Activated naive CD4-positive, alpha-beta T cell treated with anti-CD3 and anti-CD28 coated beads, Interleukin-2, amount 10 ng/mL, durations not matched to agents 5 hours and 36 hours (primary cell): ENCODE measurements at places on chromosomes 5 and 9. TPM values are rescaled to one million over a fixed set of nuclear protein-coding genes. Genes with fewer than 3 reads are reported as not detected.

UGT3A2 gene
- total RNA-seq: not detected

PGGT1B gene
- total RNA-seq: 39.0 TPM

GADD45G gene
- total RNA-seq: 3.0 TPM

IFNB1 gene
- not detected for total RNA-seq

IFNA13 gene
- not detected for total RNA-seq

IPPK gene
- 9.0 TPM for total RNA-seq

PCDHB4 gene
- total RNA-seq: not detected

SMIM33 gene
- 2.1 TPM for total RNA-seq

ZNF618 gene
- total RNA-seq: 0.24 TPM
